ENCODE measurements at places on chromosomes 7 and 10.

DNA sequence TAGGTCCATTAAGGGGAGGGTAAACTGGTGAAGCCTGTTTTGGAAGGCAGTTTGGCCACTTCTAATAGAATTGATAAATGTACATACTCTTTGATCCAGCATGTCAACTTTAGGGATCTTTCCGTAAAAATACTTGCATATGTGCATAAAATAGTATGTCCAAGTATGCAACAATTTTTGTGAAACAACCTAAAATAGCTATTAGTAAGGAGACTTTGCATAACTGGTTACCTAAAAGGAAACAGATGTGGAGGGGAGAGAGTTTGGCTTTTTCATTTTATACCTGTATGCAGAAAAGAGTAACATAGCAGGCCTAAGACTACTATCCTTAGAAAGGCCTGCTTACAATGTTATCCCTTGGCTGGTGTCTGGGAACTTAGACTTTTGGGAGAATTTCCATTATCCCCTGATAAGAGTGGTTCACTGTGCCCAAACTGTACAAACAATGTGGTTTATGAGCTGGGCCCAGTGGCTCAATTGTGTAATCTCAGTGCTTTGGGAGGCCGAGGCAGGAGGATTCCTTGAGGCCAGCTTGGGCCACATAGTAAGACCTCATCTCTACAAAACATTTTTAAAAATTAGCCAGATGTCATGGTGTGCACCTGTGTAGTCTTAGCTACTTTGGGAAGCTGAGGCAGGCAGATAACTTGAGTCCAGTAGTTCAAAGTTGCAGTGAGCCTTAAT is 21.3 kb downstream of the PTPN12 start:
- DNase-seq: no peak

- DNase-seq: no peak
These were observed 450.7 kb downstream of the KCNMA1 start for GRCh38 chr10:77186936-77187335.

- DNase-seq: no peak
These were observed 18.4 kb downstream of the FAM241B start for GRCh38 chr10:69648461-69648860.

GRCh38 chr7:132412435-132412834 is 163.8 kb downstream of the PLXNA4 start:
- DNase-seq: no peak

DNA sequence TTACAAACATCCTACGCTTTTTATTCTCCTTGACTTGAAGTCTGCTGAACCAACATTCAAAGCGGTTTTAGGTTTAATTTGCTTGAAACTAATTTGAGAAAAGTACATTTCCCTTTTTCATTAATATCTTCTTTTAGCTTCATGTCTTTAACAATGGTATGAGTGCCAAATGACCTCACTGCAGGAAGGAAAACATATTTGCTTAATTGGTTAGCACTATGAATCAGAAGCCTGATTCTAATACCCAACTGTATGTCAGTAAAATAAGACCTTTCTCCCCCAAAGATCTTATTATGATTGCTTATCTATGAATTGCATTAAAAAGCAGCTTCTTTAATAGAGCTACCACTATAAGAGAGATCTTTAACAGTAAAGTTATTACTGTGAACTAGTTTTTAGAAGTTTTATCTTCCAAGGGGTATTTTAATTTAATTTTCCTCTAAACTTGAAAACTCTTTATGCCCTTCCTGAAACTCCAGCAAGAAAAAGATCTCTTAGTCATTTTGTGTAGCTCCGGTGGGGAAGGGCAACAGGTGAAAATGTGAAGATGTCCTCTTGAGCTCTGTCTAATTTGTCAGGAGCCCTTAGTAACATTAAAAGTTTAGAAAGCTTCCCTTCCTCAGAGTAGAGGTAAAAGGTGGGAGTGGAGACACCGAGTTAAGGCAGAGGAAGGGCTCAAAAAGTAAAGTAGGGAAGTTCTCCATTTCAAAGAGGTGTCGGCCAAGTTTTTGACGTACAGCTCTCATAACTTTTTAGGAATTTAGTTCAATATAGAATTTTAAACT is 6.1 kb downstream of the COL1A2 start:
- no peak for DNase-seq

- DNase-seq: no peak
These were observed 57.6 kb downstream of the CCDC71L start for GRCh38 chr7:106603346-106603745.

DNA sequence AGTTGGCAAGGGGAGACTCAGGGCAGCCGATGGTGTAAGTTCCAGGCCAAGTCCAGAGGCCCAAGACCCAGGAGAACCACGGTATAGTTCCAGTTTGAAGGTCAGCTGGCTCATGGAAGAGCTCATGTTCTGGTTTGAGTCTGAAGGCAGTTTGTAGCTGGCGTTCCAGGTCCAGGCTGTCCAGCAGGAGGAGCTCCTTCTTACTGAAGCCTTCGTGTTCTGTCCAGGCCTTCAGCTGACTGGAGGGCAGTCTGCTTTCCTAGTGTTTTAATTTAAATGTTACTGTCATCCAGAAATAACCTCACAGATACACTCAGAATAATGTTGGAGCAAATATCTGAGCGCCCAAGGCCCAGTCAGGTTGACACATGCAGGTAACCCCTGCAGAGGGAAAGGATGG is 4.2 kb downstream of the SUN1 start:
- DNase-seq: no peak

GRCh38 chr10:130656187-130656575 is 520.0 kb downstream of the GLRX3 start:
- DNase-seq: no peak

- DNase-seq: no peak
These were observed 6.4 kb downstream of the CDCA7L start for GRCh38 chr7:21939136-21939857.

- DNase-seq: no peak
These were observed 34.0 kb downstream of the IMMP2L start for GRCh38 chr7:111528331-111528730.

All from GM12891 (cell line).